ENCODE measurements at places on chromosomes 1 and 21.

- DNase-seq: peak; percentile 23
Measured at GRCh38 chr1:172394141-172394751, 26.2 kb upstream of the C1orf105 start.

DNA sequence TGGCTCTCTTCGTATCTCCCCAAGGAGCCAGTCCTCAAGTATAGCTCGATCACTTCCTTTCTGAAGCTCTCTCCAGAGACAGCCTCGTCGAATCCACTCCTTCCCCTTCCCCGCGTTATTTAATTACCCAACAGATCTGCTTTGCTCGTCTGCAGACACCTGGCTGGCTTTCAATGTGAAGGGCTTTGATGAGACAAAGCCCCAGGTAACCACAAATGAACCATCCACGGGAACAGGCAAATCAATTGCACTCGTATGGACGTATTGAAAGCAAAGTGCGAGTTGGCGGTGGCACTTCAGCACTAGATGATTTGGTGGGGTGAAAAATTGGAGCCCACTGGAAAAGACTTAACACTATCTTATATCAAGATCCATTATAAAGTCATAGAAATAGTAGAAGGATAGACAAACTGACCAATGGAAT, 364 bp upstream of the BCAR3 start:
- no peak for DNase-seq

- no peak for DNase-seq
Measured at GRCh38 chr1:6134741-6135510, 45.2 kb downstream of the CHD5 start.

DNA sequence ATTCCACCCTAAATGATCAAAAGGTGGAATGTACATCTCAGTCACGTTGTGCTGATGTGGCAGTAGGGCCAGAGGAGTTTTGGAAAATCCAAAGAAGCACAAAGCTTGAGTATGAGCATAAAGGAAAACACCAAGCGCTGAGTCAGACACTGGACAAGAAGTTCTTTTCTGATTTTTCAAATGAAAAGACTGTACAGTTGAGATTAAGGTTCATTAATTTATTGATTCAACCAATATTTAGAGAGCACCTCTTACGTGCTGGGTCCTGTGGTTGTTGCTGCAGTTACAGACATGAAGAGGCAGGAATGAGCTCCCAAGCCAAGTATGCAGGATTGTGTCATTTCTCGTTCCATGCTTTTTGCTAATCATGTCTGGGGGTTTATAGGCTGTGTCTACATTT, 28.9 kb upstream of the APP start:
- DNase-seq: no peak

DNA sequence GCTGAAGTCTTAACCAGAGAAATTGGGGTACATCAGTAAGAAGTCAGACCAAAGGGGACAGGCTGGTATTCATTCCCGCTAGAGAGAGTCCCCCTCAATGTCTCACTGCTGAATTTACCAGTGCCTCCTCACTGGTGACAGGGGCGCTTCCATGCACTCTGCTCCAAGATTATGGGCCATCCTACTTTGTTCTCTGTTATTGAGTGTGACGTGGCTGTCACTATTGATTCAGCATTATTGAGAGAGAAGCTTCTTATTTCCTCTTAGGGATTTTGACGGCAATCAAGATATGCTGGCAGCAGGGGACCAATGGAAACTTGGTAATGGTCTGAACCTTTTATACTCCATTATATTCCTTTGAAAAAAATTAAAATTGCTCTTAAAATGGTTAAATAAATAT, 118.6 kb downstream of the SYF2 start:
- DNase-seq: no peak

DNA sequence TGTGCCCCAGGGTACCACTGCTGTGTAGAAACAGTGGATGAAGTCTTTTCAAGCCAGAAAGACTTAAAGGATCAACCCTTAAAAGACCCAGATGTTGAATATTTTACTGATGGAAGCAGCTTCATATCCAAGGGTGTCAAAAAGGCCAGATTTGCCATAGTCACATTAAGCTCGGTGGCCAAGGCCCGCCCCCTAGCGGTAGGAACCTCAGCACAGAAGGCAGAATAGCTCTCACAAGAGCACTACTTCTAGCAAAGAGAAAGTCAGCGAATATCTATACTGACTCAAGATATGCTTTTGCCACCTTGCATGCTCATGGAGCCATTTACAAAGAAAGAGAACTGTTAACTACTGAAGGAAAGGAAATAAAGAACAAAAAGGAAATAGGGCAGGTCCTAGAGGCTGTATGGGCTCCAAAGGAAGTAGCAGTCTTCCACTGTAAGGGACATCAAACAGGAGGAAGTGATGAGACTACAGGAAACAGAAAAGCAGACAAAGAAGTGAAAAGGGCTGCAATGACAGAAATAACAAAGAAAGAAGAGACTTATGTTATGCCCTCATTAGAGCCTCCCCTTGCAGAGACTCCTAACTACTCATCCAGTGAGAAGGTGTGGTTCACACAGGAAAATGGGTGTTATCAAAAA, 90.5 kb downstream of the LIPI start:
- no peak for DNase-seq

- peak; percentile 10 for DNase-seq
Measured at GRCh38 chr1:116377541-116378529, 4.8 kb downstream of the ATP1A1 start.

GRCh38 chr1:156553860-156554485, 18.4 kb downstream of the IQGAP3 start:
- no peak for DNase-seq

GRCh38 chr1:111516005-111516535, 12.6 kb upstream of the ADORA3 start:
- DNase-seq: no peak

DNA sequence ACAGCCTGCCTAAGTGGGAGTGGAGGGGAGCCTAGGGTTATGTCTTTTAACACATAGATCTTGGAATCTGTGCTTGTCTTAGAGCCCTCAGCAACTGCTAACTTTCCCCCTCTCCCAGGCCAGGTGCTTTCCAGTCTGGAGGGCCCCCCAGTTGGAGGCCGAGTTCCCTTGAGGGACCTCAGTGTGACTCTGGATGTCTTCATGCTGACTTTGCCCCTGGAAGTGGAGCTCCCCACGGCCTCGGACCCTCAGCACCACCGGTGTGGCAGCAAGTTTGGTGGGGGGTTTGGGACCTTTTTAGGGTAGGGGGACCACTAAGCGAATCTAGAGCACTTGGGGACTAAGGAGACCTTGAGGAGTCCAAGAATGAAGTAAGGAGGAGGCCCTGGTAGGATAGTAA, 22.9 kb downstream of the HYI start:
- no peak for DNase-seq

DNA sequence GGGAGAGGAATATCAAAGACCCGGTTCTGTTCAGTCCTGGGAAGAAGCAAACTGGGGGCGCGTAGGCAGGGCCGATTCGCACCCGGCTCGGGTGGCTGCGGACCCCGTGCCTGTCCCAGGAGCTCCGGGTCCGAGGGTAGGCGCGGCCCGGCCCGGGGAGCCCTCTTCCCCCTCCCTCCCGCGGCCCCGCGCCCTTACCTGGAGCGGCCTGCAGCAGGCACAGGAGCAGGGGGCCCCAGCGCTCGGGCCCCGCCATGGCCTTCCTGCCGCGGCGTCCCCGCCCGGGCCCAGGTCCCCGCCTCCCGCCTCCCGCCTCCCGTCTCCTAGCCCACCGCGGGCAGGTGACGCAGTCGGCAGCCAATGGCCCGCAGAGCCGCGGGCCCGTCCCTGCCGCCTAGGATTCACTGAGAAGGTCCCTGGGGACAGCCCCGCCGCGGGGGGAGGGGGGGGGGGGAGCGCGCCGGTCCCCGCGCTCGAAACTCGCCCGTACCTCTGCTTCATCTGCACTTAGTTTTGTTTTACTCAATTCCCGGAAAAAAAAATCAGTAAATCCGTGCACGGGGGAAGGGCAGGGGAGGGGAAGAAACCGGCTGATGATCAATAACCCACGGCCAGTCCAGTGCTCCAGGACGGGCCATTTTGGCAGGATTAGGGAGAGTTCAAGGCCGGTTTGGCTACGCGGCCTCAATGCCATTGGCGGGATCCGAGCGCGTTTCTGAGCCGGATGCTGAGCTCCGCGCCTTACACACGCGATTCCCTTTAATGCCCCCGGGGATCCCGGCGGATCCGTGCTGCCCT, at the start of gene IFNLR1:
Gene IFNLR1 (minus strand): TSS at position 297 of the 798 bp plus-strand sequence. CDS start 41 bp downstream, at position 256.
- peak; percentile 57 for DNase-seq

GRCh38 chr1:221793439-221794078, 51.7 kb upstream of the DUSP10 start:
- DNase-seq: no peak

DNA sequence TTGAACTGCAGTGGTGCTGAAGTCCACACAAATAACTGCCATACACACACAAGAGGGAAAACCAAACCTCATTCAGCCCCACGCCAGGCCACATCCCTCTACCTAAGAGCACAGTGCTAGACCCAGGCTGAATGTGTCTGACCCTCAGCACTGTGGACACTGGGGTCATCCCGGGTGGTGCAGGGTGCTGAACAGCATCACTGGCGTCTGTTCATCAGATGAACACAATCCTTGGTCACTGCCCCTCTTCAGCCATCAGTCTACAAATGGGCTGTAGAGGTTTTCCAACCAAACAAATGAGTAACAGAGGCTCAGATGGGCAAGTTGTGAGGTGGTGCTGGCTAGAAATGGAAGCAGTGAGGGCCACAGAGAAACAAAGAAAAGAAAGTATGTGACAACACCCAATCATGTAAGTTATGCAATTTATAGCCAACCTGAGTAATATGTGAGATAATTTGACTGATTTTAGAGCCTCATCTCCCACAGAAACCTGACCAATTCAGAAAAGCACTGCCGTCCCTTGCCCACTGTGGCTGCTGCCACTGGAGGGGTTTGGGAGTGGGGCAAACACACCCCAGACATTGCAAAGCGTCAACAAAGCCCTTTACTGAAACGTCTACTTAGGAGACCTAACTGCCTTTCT, 27.9 kb downstream of the GNB1 start:
- no peak for DNase-seq

Data from activated T-helper 1 cell treated with anti-CD3 and anti-CD28 coated beads, Interleukin-2, amount 50 U/mL, for 16 hours (primary cell).